Activated naive CD8-positive, alpha-beta T cell treated with anti-CD3 and anti-CD28 coated beads for 36 hours (primary cell): ENCODE measurements at places on chromosomes 16 and 17.

GRCh38 chr17:61647047-61647446 is 56.0 kb upstream of the NACA2 start:
- DNase-seq: no peak

DNA sequence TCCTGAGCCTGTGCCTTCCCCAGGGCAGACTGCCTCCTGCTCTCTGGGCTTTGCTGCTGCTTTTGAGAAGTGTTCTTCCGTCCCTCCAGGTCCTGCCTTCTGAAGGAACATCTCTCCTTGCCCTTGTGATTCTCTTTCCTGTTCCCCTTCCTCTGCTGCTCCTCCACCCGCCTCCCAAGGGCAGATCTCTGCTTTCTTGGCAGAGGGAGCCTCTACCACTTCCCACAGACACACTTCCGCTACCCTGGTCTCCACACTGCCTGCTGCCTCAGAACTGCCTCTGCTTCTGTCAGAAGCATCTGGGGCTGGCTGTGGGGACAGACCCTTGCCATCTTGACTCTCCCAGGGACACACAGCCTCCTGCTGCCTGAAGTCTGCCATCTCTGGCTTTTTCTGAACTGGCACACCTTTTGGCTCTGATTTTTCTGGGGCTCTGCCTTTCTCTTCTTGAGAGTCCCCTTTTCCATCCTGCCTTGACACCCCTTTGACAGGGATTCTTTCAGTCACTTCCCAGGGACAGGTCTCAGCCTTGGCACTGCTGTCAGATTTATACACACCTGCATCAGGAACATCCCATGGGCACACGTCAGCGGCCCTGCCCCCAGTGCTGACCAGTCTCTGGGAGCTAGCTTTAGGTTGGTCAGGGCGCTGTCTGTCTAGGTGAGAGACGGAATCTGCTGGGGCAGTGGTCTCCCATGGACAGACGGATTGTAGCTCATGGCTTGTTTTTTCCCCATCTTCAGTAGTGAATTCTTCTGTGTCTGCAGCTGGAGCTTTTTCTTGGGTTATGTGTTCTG is 16.6 kb downstream of the GPR179 start:
- no peak for DNase-seq

- no peak for DNase-seq
Observed at GRCh38 chr16:50539822-50540710, 8.1 kb upstream of the NKD1 start.

- DNase-seq: no peak
Observed at GRCh38 chr17:2191785-2192184, 111.8 kb downstream of the SMG6 start.

GRCh38 chr16:46844771-46845170 is 13.8 kb upstream of the C16orf87 start:
- no peak for DNase-seq

DNA sequence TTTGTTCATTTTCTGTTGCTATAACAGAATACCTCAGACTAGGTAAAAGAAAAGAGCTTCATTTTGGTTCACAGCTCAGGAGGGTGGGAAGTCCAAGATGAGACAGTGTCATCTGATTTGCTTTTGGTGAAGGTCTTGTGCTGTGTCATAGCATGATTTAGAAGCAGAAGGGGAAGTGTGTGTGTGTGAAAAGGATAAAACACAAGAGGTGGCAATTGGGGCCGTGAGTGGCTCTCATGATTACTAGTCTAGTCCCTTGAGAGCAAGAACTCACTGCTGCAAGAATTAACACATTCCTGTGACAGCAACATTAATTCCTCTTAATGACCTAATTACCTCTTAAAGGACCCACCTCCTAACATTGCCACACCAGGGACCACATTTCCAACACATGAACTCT is 8.3 kb downstream of the SLC35G3 start:
- no peak for DNase-seq

DNA sequence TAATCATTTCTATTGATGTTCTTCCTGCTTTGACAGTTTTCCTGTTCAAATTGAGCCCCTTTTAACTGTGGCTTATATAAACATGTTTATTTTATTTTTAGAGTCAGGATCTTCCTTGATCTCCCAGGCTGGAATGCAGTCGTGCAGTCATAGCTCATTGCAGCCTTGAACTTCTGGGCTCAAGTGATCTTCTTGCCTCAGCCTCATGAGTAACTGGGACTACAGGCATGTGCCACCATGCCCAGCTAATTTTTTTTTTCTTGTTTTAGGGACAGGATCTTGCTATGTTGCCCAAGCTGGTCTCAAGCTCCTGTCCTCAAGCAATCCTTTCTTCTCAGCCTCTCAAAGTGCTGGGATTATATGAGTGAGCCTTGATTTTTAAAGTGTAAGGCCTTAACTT is 14.7 kb downstream of the PHKB start:
- no peak for DNase-seq

DNA sequence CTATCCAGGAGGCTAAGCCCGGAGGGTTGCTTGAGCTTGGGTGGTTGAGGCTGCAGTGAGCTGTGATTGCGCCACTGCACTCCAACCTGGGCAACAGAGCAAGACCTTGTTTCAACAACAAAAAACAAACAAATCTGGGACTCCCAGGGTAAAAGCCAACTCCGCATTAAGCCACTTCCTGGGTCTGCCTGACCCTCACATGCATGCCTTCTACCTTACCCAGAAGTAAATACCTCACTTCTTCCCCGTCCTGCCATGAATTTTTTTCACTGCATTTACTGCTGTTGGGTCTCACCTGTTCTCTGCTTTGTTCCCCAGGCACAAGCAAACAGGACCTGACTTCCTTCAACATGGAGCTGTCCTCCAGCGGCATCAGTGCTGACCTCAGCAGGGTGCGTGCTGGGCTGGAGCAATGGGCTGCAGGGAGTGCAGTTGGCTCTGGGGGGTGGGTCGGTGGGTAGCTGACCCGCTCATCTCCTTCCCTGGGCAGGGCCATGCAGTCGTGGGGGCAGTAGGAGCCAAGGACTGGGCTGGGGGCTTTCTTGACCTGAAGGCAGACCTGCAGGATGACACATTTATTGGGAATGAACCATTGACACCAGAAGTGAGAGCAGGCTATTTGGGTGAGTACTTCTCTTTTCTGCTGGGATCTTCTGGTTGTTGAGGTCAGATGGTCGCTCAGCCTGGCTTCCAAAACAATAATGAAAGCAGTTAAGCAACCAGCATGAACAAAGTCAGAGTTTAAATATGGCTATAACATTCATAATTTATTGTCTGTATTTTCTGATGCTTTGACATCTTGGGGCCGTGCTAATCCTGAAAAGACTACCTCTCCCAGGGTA is 16.4 kb downstream of the ITGAL start:
- no peak for DNase-seq

GRCh38 chr17:2967515-2967914 is 95.9 kb downstream of the OR1D5 start:
- DNase-seq: no peak

DNA sequence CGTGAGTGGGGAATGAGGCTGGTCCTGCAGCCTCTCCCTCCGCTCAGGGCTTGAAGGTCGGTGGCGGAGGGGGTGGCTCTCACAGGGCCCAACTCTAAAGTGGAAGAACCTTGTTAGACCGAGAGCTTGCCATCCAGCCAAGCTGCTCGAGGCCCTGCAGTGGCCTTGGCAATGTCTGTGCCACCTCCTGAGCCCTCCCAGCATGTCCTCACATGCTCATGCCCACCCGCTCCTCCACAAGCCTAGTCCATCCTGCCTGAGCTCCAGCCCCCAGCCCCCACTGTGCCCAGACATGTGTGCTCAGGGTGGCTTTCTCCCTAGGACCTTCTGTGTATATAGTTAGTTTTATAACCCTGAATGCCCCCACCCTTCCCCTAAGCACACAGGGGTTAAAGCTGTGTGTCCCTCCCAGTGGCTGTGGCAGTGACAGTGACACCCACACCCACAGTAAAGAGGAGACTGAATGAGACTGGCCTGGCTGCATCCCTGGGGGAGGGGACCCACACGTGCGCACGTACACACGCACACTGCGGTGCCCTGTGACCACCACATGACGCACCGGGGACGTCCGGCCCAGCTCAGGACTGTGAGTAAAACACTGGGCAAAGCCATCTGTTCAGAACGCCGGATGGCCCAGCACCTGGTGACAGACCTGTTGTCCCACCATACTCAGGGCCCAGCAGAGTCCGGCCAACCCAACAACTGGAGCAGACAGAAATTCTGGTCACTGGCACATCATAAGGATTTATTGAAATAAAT is 15.6 kb downstream of the PDK2 start:
- DNase-seq: no peak

- DNase-seq: no peak
Observed at GRCh38 chr17:77200711-77201110, 59.9 kb downstream of the SEC14L1 start.

DNA sequence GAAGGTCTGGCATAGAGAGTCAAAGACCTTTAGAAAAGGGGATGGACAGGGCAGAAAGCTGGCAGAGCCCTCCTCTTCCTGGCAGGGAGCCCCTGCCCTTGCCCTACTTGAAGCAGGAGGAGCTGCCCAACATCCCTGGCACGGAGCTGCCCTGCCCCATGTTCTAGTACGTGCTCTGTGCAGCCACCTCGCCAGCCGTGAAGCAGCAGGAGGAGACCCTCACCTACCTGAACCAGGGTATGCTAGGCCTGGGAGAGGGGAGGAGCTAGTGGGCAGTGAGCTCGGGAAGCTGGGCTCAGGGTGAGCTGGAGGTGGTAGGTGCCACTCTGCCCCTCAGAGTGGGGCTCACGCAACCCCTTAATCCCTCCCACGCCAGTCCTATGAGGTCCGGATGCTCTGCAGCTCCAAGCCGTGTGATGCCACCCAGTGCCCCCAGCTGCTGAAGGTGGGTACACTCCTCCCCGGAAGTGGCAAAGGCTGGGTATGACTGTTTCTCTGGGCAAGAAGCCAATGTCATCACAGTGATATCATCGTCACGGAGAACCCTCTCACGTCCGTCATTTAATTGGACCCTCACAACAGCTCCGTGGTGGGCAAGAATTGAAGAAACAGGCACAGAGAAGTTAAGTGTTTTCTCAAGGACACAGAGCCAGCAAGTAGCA is 12.7 kb upstream of the STAC2 start:
- DNase-seq: peak; percentile 66

DNA sequence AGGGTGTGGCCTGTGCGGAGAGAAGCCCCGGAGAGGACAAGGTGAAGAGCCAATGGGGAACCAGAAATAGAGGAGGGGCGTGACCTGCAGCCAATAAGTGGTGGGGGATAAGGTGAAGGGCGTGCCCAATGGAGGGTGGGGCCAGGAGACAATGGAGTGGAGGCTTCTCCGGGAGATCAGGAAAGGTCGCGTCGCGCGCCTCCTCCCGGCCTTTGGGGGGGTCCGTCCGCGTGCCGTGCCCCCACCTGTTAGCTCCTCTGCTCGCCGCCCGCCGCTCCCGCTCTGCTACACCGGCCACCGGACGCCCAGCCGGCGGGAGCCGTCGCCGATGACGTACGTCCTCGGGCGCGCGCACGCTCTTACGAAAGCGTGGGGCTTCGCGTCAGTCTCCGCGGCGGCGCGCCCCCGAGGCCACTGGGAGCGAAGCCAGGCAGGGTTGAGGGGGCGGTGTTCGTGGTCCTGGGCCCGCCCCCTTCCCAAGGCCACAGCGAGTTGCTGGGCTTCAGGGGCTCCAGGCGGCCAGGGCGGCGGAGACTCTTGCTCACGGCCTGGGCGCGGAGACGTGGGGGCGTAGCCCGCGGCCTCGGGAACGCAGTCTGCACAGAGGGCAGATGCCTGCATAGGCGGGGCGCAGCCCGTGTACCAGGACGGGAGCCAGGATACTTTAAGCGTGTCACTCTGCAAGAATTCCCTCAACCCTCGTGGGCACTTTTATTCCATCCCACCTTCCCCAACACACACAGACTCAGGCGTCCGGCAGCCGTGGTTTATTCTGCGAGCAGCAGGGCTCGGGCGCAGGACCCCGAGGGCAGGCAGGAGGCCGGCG is at the start of gene MATCAP1:
MATCAP1 (minus strand) TSS at position 337 of the 826 bp plus-strand sequence. CDS start 3,353 bp downstream, outside the sequence.
- DNase-seq: peak; percentile 92

GRCh38 chr17:13387236-13387635 is 214.5 kb downstream of the HS3ST3A1 start:
- DNase-seq: no peak

- DNase-seq: no peak
Observed at GRCh38 chr16:8299635-8300034, 290.7 kb downstream of the TMEM114 start.

GRCh38 chr17:36829676-36830075 is 107.6 kb upstream of the LHX1 start:
- no peak for DNase-seq
